ENCODE measurements at places on chromosomes 4 and X.
A peak's percentile ranks its signal among the peaks of the same experiment; 100 is the strongest.

GRCh38 chr4:112007391-112007790, 137.9 kb upstream of the FAM241A start:
- DNase-seq = no peak

DNA sequence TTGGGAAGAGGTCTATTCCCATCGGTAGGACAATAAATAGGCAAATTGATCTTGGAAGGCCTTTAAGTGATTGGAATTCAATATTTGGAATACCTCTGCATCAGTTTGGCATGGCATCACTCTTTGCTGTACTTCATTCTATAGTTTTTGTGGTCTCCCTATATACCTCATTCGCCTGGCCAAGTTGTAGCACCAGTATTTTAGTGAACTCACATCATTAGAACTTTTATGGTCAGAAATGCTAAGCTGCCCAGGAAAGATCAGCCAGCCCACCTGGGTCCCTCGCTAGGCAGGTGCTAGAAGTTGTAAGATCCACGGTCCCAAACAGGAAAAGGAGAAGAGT, 40.3 kb downstream of the ZCCHC13 start:
- DNase-seq = no peak

- no peak for DNase-seq
Measured at GRCh38 chr4:148300877-148301276, 141.3 kb downstream of the NR3C2 start.

DNA sequence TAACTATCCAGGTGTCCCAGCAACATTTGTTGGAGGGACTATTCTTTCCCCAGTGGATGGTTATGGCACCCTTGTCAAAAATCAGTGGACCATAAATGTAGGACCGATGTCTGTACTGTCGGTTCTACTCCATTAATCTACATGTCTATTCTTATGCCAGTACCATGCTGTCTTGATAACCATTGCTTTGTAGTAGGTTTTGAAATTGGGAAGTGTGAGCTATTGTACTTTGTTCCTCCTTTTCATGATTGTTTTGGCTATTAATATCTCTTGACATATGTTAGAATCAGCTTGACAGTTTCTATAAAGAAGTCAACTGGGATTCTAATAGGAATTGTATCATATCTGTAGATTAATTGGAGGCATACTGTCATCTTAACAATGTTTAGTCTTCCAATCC, 112.7 kb downstream of the HNRNPD start:
- no peak for DNase-seq

DNA sequence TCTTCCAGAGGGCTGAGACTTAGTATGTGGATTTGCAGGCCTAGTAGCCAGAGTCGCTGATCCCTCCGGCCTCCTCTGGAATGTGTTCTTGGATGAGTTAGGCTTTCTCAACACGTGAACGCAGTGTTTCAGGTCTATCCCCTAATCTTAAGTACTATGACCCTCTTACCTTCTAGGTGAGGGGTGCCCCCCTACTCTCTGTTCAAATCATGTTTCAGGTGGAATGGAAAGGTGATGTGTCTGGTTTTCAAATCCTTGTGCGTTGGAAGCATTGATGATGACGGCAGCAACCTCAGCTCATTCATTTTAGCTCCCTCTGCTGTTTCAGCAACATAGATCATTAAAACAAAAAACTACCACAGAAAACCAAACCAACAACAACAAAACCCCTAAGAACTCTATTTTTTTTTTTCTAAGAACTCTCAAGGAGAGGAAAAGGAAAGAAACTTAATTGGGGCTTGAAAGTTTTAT, 56.4 kb downstream of the RWDD4 start:
- peak; percentile 30 for DNase-seq

Measured in MCF 10A (cell line).